ENCODE measurements at places on chromosomes 7 and 10.

DNA sequence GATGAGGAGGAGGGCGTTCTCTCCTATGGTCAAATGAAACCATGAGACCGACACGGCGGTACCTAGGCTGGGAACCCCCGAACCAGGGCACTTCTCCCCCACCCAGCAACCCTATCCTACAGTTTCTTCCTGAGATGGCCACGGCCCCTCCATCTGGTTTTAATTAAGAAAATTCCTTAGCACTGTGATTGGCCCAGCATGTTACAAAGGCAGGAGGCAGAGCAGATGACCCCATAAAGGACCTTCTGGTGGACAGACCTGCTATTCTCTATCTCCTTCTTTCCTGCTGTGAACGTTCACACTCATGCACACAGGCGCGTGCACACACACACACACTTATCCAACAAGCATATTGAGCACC, 129.4 kb downstream of the RGS10 start:
- no peak for DNase-seq

DNA sequence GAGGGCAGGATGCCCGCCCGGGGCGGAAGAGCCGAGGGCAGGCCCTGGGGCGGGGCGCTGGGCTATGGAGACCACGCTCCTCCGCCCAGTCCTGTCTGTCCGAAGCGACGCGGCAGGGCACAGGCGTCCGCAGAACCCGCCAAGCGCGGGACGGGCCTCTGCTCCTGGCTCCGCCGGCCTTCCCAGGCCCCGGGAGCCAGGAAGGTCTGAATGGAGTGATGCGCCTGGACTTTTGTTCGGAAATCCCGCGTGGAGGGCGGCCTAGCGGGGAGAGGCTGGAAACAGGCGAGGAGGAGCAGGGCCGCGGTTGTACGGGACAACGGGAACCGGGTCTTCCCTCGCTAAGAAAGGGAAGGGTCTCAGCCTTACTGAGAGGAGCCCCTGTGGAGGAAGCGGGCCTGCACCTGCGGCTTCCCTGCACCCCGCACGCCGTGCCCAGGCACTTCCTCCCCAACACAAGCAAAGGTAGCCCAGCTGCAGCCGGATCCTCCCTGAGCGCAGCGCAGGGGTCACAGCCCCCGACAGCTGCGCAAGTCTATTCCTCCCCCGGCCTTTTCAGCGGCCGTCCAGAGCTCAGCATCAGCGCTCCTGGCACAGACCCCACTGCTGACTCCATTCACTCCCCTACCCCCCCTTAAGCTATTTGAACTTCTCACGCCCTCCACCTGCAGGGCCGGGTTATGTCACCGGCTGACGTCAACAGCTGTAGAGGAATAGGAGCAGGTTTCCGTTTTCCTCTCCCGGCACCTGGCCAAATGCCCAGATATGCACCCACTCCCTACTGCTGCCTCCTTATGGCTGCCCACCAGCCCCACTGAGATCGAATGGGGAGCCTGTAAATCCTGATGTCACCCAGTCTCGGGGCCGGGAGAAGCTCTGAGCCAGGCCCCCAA, 143.2 kb upstream of the RET start:
- no peak for DNase-seq

DNA sequence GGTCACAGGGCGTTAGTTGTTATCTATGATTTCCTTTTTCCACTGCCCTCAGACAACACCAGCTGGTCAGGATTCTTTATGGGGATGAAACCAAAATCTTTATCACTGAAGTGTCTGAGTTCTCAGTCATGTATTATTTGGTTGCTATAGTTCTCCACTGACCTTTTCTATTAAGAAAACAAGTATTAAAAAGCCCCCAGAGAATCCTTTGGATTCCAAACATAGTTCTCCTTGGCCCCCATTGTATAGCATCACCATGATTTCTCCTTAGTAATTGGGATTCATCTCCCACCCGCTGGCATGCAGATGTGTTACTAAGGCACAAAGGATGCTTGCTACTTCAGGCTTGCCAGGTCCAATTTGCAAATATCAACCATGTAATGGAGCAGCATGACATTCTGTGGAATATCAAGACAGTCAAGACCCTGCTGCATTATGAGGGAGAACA, 94.3 kb downstream of the IQUB start:
- no peak for DNase-seq

DNA sequence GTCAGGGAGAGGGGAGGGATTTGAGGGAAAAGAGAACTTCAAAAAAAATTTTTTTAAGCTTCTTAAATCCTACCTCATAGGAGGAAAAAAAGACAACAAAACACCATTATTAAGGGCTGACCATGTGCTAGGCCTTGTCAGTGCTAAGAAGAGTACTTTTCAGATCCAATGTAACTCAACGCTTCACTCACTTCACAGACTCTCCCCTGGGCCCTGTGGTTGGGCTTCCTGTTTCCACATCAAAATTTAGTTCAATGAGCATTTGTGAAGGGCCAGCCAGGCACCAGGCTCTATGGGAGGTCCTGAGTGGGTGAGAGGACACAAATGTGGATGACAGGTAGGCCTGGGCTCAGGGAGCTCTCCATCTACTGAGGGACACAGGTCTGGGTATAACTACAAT, 249.8 kb downstream of the PTEN start:
- no peak for DNase-seq

- DNase-seq = no peak
These were observed 488.8 kb upstream of the MKI67 start for GRCh38 chr10:128614802-128615553.

GRCh38 chr7:150400008-150400787, 21.1 kb downstream of the ZNF775 start:
- no peak for DNase-seq

- DNase-seq = no peak
These were observed 35.0 kb downstream of the DNAJC12 start for GRCh38 chr10:67802767-67803538.

DNA sequence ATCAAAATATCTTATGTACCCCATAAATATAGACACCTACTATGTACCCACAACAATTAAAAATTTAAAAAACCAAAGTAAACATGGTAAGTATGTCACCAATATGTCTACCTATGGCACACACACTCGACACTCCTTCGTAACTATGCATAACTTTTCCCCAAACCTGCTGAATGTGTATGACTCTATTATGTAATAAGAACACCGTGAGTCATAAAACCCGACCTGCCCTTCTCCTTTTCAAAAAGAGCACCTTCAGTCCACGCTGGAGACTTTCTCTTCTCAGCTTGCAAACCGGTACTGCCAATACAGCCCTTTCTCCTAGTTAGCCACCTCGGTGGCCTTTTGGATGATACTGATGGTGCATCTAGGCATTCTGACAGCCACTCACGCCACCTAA, 186.3 kb downstream of the PRPF18 start:
- DNase-seq = no peak

DNA sequence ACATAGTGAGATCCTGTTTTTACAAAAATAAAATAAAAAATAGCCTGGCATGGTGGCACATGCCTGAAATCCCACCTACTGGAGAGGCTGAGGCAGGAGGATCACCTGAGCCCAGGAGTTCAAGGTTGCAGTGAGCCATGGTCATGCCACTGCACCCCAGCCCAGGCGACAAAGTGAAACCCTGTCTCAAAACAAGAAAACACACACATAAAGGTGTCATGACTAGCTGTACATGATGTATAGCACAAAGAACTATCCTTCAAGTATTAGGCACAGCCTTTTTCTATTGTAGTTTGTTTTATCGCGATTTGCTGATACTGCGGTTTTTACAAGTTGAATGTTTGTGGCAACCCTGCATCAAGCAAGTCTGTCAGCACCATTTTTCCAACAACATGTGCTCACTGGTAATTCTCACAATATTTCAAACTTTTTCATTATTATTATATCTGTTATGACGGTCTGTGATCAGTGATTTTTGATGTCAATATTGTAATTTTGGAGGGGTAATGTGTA, 11.5 kb upstream of the SNX13 start:
- DNase-seq = no peak
